ENCODE measurements at places on chromosomes 5 and 9. TPM values are rescaled to one million over a fixed set of nuclear protein-coding genes. Genes with fewer than 3 reads are reported as not detected.

The IL13 gene
- under 0.01 TPM for total RNA-seq

The GRIA1 gene
- total RNA-seq = under 0.01 TPM

The GALNT10 gene
- total RNA-seq = 12.1 TPM

The N4BP3 gene
- under 0.01 TPM for total RNA-seq

The ZSWIM6 gene
- total RNA-seq = 14.9 TPM

The EMB gene
- 0.98 TPM for total RNA-seq

The HARS1 gene
- total RNA-seq = 50.0 TPM

The IFNE gene
- total RNA-seq = 10.6 TPM

The F2RL1 gene
- 3.1 TPM for total RNA-seq

The TIMD4 gene
- total RNA-seq = not detected

The PAEP gene
- total RNA-seq = not detected

The TLR4 gene
- 8.8 TPM for total RNA-seq

The CNTLN gene
- total RNA-seq = 17.4 TPM

The IL5 gene
- not detected for total RNA-seq

The GAPT gene
- total RNA-seq = not detected

The ALDOB gene
- total RNA-seq = not detected

The GABRB2 gene
- total RNA-seq = not detected

The PCDHGC5 gene
- 2.9 TPM for total RNA-seq

The PHYHD1 gene
- total RNA-seq = 11.4 TPM

The SHLD3 gene
- 2.9 TPM for total RNA-seq

The NUDT12 gene
- total RNA-seq = 13.1 TPM

The KLHL3 gene
- 3.7 TPM for total RNA-seq

The IL4 gene
- not detected for total RNA-seq

Data from subcutaneous preadipocyte (primary cell).